ENCODE measurements at places on chromosomes 3 and 15.

GRCh38 chr15:94602754-94603470, 371.6 kb downstream of the MCTP2 start:
- no peak for DNase-seq

DNA sequence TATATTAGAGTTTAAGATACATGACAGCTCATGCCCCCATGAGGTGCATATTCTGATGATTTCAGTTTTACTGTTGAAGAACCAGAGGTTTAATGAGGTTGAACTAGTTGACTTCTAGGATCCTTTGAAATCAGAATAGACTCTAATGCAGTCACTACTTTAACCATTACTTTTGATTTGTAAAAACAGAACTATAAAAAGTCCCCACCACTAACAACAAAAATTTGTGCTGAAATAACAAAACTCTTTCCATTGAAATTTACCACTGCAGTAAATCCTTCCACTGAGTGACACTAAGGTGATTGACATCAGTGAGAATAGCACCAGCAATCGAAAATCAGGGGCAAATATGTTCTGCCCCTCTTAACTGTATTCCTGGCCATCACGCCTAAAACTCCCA, 214.1 kb downstream of the SHQ1 start:
- no peak for DNase-seq

GRCh38 chr3:50155491-50155878, 361 bp downstream of the SEMA3F start:
- DNase-seq, result no peak

GRCh38 chr15:42068601-42069000, 25.8 kb downstream of the PLA2G4D start:
- DNase-seq, result no peak

GRCh38 chr3:82054849-82055248, 293.4 kb upstream of the GBE1 start:
- no peak for DNase-seq

DNA sequence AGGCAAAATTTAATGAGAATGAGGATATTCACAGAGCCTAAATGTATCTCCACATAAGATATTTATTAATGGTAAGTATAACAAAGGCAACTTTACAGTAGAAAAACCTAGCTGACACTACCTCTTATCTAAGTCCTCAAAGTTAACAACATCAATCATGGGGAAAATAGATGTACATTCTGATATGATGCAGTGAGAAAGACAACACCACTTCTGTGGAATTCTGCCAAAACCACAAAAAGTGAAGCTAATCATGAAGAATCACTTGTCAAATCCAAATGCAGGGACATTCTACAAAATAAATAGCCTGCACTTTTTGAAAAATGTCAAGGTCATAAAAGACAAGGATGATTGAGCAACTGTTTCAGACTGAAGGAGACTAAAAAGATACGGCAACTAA, 27.5 kb upstream of the EOMES start:
- DNase-seq, result no peak

DNA sequence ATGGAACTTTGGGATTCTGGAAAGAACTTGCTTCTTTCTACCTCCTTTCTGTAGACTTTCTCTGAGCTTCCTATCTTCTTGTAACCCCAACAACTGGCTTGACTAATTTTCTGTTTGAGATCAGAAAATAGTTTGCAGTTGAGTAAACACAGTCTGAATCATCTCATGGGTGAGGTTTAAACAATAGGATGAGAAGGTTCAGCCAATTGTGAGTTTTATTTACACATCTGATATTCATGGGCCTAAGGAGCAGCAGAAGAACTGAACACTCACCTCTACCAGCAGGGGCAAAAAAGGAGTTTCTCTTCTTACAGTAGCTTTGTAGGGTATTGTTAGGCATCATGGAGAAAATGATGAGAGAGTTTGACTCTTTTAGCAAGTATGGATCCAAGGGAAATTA, 54.2 kb downstream of the DTWD1 start:
- no peak for DNase-seq
